ENCODE measurements at places on chromosomes 4 and X.

DNA sequence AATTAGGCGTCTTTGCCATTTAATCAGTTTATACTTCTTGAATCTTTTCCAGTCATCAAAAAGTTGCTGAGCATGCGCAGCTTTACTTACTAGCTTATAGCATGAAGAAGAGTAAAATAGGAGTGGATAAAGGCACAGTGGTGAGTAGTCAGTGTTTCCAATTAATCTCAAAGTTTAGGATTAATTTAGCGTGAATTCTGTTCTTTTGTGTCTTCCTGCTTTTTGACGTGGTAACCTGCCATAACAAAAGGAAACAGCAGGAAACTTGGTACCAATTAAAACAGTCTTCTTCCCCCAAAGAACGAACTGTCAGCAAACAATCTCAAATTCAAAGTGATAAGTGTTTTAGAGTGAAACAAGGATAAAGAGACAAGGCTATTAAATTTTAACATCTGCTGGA lies 61.9 kb downstream of the TET2 start:
- no peak for DNase-seq

DNA sequence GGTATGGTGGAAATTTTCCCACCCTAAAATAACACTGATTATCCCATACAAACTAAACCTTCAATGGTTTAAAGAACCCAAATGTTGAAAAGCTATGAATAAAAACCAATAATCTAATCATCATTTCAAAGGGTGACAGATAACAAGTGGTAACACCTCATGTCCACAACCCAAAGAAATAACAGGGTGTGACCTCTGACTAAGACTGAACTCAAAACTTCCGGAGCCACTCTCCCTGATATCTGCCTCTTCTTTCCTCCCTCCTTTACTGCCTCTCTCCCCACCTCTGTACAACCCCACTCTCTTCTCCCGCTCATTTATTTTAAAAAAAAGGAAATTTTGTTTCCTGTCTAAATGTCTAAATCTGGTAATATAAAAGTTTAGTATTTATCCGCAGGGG lies 11.5 kb downstream of the FBXW7 start:
- DNase-seq = no peak

GRCh38 chrX:136291824-136292223 lies 8.9 kb upstream of the ADGRG4 start:
- DNase-seq = no peak

GRCh38 chrX:355329-356050 lies 31.2 kb downstream of the PPP2R3B start:
- DNase-seq = no peak

- no peak for DNase-seq
Measured at GRCh38 chr4:85910985-85911384, 436.0 kb downstream of the ARHGAP24 start.

DNA sequence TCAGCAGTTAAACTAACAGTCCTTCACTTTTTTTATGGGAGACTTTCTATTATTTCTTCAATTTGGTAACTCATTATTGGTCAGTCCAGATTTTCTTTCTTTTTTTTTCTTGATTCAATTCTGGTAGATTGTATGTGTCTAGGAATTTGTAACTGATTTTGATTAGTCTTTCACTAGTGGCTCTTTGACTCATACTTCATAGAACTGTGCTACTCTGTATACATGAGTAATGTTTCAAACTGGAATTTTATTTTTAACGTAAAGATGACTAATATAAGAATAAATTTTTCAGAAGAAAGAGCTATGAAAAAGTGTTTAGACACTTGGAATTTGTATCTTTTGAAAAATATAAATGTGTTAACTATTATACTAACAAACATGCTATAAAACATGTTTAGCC lies 813.0 kb downstream of the TRAM1L1 start:
- DNase-seq = peak; percentile 17

GRCh38 chrX:40971736-40972135 lies 113.5 kb upstream of the USP9X start:
- no peak for DNase-seq

DNA sequence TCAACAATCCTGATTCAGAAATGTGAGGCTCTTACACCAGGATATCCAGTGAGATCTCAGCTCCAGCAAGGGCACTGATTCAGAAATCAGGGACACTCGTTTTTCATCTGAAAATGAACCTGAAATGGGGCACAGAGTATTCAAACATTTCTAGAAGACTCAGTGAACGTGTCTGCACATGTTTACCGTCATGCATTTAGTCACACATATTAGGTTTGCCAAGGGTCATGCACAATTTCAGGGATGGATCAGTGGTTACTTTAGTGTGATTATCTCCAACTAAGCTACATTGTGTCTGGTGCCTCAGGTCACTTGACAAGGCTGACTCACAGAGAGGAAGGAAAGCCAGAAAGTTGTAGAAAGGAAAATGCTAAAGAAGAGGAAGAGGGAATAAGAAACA lies 33.6 kb upstream of the SPANXN2 start:
- DNase-seq = no peak

GRCh38 chr4:120723105-120723504 lies 199.4 kb downstream of the PRDM5 start:
- DNase-seq = no peak

DNA sequence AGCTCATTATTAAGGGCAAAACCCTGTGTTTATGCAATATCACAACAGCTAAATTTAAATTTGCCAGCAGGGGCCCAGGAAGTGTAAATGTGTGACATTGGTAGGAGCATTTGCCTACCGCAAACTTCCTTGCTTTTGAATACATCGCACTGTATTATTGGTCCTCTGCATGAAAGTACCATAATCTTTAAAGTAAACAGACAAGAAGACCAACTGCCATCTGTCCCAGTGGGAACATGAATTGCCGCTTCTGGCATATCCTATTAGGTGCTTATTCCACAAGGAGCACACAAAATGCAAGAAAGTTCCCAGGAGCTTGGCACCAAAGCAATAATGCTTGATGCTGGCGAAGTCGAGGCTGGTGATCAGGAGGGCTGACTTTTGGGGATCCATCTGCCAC lies 51.3 kb downstream of the SOD3 start:
- DNase-seq = no peak

- no peak for DNase-seq
Measured at GRCh38 chrX:41122664-41123257, 37.5 kb downstream of the USP9X start.

GRCh38 chrX:85907316-85907715 lies 140.0 kb downstream of the CHM start:
- no peak for DNase-seq

- no peak for DNase-seq
Measured at GRCh38 chr4:184280591-184281071, 63.0 kb upstream of the ENPP6 start.
